ENCODE measurements at places on chromosomes 3 and 15.

DNA sequence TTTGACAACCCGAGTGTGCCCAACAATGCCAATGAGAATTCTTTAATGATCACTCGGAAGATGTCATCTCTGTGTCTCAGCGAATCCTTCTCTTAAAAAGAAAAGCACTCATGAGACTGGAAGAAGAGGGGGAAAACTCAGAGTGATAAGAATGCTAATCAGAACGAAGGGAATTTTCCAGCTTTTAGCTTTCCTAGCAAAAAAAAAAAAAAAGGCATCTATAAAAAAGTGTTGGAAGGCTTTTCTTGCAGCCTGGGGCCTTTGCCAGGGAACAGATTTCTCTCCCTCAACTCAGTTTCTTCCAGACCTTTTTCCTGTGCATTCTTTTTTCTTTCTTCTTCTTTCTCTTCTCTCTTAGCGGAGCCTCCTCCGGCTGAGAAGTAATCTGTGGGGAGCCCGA is 80.5 kb upstream of the NEO1 start:
- DNase-seq = no peak

- DNase-seq = no peak
These were observed 5.1 kb downstream of the THPO start for GRCh38 chr3:184372911-184373310.

DNA sequence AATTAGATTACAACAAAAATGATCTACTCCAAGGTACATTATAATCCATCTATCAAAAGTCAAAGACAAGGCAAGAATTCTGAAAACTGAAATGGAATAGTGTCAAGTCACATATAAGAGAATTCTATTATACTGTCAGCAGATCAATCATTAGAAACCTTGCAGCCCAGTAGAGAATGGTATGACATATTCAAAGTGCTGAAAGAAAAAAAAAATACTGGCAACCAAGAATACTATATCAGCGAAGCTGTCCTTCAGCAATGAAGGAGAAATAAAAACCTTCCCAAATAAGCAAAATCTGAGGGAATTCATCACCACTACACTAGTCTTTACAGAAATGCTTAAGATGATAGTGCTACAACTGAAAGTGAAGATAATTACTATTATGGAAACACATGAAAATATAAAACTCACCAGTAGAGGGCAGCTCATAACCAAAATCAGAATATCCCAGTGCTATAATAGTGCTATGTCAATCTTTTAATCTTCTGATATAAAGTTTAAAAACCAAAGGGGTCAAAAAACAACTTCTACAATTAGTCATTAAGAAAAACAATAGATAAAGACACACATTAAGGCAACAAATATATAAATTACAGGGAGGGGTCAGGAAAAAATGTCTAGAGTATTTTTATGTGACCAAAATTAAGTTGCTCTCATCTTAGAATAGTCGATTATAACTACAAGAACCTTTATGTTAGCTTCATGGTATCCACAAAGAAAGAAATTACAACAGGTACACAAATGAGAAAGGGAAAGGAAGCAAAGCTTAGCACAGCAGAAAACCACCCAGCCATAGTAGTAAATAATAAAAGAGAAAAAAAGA is 190.7 kb upstream of the CNTN6 start:
- DNase-seq = no peak

DNA sequence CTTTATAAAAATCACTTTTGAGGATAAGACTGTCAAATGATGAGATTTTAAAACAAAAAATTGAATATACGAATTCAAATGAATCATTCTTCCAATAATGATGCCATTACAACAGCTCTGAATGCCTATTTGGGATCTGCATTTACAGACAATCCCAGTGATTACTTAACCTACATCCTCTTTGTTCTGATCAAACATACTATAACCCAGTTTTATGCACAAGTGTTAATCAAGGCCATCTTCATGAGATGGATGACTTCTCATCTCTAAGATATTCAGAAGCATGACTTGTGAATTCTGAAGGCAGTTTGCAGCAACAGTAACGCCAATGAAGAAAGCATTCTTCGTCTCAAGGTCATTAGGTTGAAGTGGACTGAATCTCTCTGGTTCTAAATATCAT is 90.3 kb upstream of the MEX3B start:
- no peak for DNase-seq

- DNase-seq = no peak
These were observed 113.7 kb downstream of the LRIG1 start for GRCh38 chr3:66386925-66387650.

GRCh38 chr3:72232331-72232730 is 447.4 kb upstream of the PROK2 start:
- DNase-seq = no peak

GRCh38 chr3:134640872-134641470 is 9.9 kb downstream of the KY start:
- peak; percentile 21 for DNase-seq

- no peak for DNase-seq
These were observed 755 bp upstream of the TMEM108 start for GRCh38 chr3:133037436-133037835.

GRCh38 chr15:31957581-31957980 is 72.7 kb upstream of the CHRNA7 start:
- no peak for DNase-seq

DNA sequence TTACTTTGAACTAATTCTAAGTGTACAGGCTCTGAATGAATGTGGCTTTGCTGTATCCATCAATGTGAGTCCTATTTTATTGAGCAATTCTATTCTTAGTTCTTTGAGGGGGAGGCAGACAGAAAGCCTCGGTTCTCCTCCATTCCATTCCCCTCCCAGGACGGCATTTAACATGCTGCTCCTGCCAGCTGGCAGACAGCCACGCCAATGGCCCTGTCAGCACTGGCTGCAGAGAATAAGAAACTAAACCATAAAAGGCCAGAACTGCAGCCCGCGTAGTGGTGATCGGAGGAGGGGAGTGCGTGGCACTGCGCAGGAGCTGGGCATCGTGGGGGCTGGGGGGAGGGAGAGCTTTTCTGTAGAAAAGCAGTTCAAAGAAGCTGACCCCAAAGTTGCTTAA is 76.0 kb upstream of the HACD2 start:
- DNase-seq = no peak

- no peak for DNase-seq
These were observed 32.6 kb upstream of the THUMPD3 start for GRCh38 chr3:9330166-9330703.

- DNase-seq = no peak
These were observed 20.2 kb upstream of the SLC41A3 start for GRCh38 chr3:126104028-126104635.

GRCh38 chr15:81155375-81156218 is 21.5 kb downstream of the CFAP161 start:
- DNase-seq = peak; percentile 78

DNA sequence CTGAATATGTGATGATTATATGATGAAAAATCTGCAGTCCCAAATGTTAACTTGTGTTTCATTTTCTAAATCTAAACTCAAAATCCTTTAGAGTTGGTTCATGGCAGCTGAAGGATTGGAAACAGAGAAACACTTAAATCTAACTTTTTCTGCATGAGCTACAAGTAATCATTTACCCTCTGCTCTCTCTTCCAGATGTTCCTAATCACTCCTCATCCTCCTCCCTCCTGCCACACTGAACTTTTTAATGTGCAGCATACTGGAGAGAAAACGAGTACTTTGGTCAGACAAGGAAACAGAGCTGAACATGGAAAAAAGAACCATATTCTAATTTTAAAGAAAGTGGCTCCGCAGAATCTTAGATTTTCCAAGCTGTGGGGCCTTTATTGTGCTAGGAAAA is 321.2 kb upstream of the COL8A1 start:
- DNase-seq = no peak

Measured in suppressor macrophage treated with lipopolysaccharide for 1 hour (primary cell).